ENCODE measurements at places on chromosomes 2 and 18. TPM values are rescaled to one million over a fixed set of nuclear protein-coding genes. Genes with fewer than 3 reads are reported as not detected.

HAAO gene
- total RNA-seq = not detected

SERPINB3 gene
- not detected for total RNA-seq

MOGAT1 gene
- total RNA-seq = not detected

IL18RAP gene
- total RNA-seq = under 0.01 TPM

KCNJ13 gene
- not detected for total RNA-seq

MEP1B gene
- total RNA-seq = not detected

DNAJC5G gene
- total RNA-seq = not detected

APOB gene
- under 0.01 TPM for total RNA-seq

CCBE1 gene
- total RNA-seq = 30.1 TPM

ZNF516 gene
- total RNA-seq = 26.1 TPM

COLEC11 gene
- total RNA-seq = 25.6 TPM

UGT1A10 gene
- not detected for total RNA-seq

HOXD13 gene
- not detected for total RNA-seq

UGT1A6 gene
- total RNA-seq = not detected

STAT4 gene
- 7.8 TPM for total RNA-seq

SIX3 gene
- not detected for total RNA-seq

ASAP2 gene
- 27.3 TPM for total RNA-seq

RFTN2 gene
- 0.72 TPM for total RNA-seq

PELI1 gene
- 14.1 TPM for total RNA-seq

SCYGR4 gene
- total RNA-seq = not detected

DLX1 gene
- not detected for total RNA-seq
